GM12878 (cell line): ENCODE measurements at places on chromosomes 7 and 10.

- no peak for DNase-seq
These were observed 521.1 kb upstream of the POT1 start for GRCh38 chr7:125450749-125451148.

DNA sequence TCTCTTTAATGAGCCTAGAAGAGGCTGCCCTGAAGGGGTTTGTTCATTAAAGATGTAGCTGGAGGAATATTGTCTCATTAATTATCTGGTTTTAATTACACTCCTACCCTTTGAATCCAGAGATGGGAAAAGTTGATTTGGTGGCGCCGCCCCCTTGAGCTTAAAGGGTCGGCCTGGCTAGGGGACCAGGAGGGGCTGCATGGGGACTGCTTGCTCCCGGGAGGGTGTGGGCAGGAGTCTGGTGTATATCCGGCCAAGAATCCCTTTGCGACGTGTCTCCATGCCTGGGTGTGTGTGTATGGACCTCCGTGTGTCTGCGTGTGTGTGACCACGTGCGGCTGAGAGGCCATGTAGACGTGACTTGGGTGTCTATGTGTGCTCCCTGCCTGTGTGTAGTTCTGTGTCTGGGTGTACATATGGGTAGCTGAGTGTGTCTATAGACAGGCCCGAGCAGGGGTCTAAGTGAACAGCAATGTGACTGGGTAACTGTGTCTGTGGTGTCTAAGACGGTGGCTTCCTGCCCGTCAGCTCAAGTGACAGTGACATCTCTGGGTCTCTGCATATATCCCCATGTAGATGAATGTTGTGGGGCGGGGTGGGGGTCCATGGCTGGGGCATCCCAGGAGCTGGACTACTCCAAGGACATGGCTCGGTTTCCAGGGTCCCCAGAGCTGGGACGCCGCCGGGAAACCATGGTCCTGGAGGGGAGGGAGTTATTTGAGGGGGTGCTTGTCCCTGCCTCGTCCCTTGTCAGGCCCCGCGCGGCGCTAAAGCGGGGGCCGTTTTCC lies 10.7 kb downstream of the LBX1 start:
- no peak for DNase-seq

DNA sequence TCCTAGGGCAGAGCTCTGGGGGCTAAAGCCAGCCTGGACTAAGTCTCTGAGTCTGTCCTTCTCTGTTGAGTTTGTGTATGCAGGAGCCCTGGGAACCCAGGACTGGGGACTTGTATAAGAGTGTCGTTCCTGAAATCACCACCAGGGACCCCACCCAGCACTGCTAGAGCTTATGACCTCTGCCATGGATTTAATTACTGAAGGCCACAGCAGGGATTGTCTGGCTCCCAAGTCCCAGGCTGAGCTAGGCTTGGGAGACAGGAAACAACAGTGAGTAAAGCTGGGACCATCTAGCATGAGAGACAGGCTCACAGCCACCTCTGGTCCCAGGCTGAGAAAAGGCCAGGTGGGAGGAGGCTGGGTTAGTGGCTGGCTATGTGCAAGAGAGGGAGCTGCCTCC lies 1.4 kb upstream of the TSPAN15 start:
- no peak for DNase-seq

DNA sequence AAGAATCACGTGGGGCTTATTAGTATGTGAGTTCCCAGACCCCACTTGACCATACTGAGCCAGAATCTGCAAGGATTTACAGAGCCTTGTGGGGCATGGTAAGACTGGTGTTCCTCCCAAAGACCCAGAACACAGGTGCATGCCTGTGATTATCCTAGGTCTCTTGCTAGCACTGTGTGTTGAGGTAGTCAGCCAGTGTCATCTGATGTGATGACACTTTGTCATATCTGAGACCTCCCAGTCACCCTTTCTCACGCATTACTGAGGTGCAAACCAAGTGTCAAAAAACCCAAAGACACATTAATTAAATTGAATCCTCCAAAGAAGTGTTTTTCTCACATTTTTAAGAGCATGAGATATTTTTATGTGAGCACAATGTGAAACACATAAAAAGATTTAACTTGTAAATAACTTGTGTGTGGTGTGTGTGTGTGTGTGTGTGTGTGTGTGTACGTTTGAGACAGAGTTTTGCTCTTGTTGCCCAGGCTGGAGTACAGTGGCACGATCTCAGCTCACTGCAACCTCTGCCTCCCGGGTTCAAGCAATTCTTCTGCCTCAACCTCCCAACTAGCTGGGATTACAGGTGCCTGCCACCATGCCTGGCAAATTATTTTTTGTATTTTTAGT lies 162.0 kb upstream of the PRPS1L1 start:
- no peak for DNase-seq

DNA sequence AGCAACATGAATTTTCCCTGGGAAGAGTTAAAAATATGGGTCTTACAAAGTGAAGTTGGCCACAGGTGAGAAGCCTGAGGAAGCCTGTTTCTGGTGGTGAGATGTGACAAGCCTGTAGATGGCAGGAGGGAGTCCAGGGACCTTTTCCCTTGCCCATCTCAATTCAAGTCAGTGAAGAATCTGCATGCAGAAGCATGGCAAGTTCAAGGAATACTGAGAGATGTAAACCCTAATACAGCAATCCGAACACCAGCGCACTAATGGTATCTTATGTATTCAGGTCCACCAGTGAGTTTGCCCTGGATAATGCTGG lies 73.6 kb downstream of the RHOBTB1 start:
- DNase-seq, result no peak

DNA sequence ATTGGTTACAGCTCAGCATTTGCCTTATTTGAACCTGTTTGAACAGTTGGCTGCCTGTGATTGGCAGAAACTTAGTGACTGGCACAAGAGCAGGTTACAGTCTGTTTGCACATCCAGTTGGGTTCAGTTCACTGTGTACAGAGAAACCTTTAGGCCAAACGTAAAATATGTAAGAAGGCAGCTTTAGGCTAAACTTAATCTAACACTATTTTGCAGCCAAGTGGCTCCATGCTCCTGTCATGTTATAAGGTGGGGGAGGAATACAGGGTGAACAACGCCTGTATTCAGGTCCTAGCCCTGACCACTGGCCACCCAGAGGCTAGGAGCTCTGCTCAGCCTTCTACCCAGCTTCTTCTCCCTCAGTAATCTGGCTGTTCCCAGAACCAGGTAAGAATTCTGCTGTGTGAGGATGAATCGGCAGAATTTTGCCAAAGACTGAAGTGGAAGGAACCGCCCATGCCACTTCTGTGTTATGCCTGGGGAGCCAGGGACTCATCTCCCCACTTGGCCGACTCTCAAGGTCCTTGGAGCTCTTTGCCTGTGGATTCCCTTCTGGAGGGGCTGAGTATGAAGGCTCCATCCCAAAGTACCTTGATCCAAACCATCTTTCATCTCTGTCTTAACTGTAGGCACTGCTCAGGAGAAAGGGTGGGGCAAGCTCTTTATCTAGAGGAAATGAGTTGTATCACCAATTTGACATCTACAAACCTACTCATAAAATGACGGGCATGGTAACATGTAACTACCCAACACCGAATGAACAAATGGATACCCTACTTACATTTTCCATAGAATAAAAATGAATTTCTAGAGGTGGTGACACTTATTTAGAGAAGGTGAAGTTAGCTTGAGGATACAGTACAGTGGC lies 164.4 kb upstream of the NAMPT start:
- DNase-seq, result no peak

GRCh38 chr10:25064401-25064800 lies 48.0 kb downstream of the THNSL1 start:
- no peak for DNase-seq

- DNase-seq, result no peak
These were observed 228.0 kb downstream of the ELFN1 start for GRCh38 chr7:1897861-1898627.
